ENCODE measurements at places on chromosomes 2 and 18.

DNA sequence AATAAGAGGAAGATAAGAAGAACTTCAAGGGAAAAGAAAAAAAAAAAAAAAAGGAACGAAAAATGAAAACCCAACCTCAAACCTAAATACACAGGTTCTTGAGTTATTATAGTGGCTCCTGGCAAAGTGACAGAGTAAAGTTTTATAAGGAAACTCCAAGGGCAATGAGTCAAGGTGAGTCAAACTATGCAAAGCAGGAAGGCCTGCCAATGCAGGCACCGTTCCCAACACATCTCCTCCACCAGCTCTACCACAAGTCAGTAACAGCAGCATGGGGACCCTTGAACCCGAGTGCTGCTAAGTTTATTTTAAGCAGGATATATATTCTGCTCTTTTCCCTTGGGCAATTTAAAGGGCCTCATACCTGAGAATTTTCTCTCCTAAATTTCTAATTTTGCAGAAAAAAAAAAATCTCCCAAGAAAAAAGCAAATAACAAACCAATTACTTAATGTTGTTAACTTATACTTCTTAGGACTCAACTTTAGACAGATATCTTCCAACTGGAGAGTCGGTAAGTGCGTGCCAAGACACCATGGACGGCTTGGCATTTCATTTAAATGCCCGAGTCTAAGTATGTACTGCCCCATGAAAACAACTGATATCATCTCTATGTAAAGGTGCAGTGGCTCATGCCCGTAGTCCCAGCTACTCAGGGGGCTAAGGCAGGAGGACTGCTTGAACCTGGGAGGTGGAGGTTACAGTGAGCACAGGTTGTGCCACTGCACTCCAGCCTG is 75.7 kb upstream of the TFCP2L1 start:
- DNase-seq: no peak

- DNase-seq: no peak
These were observed 28.1 kb downstream of the RHOB start for GRCh38 chr2:20474757-20475566.

DNA sequence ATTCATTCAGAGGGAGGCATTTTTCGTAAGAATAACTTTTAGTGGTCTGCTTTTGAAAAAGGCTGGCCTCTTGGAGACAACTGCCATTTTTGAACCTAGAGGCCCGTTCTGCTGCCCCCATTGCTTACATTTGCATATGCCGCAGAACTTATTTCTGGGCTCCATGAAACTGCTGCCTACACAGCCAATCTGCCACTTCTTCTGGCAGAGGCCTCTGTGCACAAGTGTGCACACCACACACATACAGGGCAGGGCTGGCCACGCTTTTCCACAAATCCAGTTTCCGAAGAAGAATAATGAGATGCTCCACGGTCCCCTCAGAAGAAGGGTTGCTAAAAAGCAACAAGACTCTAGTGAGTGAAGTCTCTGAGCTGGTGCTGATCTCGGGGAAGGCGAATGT is 56.2 kb downstream of the TMEM200C start:
- no peak for DNase-seq

DNA sequence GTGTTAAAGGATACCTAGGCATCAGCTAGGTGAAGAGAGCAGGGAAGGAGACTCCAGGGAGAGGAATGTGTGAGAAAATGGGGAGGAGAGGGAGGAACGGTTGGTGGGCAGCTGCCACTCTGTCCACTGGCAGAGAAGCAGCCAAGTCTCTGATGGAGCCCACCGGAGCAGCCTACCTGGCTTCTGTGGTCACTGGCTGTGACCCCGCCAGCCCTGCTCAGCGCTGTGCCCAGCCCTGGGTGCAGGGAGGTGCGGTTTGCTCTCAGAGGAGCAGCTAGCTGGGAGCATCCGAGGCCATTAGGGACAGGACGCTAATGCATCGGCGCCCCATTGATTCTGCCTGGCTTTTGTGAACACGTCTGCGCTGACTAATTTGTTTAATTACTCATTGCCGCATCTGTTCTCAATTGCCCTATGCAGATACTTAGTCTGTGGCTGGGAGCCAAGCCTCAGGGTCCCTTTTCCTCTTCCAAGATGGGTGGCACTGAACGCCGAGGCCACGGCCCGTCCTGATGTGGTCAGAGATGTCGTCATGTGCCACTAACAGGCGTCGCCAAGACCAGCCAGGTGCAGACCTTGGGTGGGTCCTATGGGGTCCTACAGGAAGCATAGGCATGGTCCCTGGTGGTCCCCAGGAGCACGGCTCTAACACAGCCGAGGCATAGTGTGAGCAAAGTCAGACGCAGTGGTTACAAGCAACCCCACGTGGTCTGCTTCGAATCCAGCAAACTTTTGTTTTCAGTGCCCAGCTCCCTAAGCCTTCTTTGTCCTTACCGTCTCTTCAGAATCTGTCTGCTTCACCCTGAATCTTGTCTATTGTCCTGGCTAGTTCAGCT is 82.0 kb downstream of the RRM2 start:
- no peak for DNase-seq

DNA sequence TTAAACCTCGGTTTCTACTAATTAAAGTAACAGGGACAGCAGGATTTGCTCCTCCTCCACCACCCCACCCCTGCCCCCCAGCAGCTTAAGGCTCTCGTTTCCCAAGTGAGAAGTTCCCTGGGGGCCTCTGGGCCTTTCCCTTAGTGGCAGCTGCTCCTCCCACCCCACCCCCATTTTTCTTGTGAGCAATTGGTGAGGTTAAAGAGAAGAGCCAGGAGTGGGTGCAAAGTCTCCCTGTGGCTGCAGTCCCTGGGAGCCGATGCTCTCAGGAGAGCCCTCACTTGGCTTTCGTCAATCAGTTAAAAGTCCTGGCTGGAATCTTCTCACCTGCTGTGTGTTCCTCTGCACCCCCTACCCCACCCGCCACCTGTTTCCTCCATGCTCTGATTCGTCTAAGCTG is 48.7 kb upstream of the AGAP1 start:
- no peak for DNase-seq

DNA sequence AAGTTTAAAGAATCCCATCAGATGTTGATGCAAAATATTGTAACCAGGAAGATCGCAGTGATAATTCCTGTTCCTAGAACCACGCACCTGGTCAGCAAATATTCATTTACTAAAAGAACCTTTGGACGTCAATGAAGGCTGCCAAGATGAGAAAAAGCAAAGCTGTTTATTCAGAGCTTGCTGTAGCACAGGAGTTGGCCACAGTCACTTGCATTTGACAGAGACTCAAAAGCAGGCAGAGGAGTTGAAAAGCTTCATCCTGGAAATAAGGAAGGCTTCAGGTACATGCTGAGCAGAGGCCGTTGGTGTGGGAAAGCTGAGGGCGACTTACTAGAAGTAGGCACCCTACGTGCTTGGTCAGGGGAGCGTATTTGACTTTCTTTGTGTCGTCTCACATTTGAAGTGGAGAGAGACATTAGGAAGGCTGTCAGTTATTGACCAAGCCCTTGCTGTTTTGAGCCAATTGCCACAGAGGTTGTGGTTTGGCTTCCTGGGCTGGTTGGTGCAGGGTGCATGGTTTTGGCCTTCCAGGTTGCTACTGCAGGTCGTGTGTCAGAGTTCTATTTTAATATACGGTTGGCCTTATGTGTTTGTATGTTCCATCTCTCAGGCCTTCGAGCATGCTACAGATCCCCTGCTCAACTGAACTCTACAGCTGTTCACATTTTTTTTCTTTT is 289.6 kb downstream of the METTL4 start:
- no peak for DNase-seq

- no peak for DNase-seq
These were observed 1292.0 kb upstream of the CHAC2 start for GRCh38 chr2:52475590-52475989.

GRCh38 chr2:187581125-187581896 is 27.1 kb upstream of the TFPI start:
- no peak for DNase-seq

DNA sequence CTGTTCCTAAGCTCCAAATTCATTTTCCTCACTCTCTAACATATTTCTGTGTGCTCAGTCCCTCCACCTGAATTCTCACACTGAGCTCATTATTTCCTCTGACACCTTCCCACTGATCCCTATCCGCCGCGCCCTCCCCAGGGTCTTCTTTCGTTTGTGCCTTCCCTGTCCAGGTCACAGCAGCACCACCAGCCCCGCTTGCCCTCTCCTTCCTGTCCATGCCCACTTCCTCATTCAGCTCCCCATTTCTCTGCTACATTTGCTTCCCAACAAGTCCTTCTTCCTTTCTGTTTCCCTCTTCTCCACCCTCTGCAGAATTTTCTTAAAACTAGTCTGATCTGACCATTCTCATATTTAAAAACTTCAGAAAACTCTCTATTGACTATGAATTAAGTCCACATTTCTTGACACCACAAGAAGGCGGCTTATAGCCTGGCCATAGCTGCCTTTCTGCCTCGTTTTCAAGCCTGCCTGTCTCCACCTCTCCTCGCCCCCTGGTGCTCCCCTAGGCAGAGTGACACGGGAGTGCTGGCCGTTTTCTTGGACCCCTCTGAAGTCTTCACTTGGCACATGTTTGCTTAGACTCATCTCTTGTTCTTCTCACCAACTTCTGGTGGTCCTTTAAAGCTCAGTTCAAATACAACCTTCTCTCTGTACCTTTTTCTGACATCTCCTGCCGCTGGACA is 138.7 kb upstream of the BOD1L2 start:
- no peak for DNase-seq

DNA sequence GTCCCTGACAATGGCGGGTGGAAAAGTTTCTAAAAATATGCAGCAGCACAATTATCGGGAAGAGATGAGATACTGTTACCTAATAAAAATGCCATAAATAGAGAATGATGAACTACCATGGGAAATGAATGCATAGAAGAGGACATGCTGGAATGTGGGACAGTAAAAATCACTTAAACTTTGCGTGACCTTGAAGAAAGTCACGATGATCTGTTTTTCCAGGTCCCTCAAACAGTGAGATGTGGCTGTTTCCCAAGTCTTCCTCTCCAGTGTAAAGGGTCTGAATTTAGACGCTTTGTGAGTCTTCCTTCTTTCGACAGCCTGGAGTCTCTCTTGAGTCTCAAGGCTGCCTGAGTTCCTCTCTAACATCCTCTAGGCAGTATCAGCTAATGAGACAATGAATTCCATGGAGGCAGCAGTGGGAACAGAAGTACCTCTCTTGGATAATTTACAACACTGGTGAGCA is 1.4 kb downstream of the CLUL1 start:
- no peak for DNase-seq

DNA sequence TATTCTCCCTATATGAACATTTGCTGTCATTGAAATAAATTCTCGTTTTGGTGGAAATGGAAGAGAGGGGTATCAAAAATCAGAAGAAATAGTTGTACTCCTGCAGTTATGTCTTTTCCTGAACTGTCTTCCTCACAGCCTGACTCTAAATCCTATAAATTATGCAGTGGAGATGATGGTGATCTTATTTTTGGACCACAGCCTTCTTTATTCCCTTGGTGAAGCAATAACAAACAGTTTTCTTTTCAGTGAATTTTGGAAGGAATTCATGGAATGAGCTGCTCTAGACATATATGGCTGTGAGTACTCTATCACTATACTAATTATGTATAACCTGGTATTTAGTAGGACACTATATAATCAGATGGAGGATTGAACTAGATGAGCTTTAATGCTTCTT is 1.7 kb upstream of the SLC25A12 start:
- DNase-seq: no peak

DNA sequence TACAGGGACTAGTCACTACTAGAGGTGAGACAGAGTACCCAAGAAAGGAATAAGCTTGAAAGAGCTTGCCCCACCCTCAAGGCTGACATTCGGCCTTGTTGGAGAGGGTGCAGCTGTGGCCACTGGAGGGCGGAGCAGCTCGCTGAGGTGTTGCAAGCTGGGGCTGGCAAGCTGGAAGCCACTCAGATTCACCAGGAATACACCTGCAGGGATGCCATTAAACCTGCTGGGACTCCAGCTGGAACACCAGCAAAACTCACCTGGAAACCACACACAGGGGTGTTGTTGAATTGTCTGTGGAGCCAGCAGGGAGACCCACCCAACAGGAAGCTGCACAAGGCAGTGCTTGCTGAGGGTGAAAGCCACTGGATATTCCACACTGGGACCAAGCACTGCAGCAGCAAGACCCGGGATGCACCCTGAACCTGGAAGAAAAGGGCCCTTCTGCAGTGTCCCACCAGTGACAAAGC is 26.1 kb downstream of the KCTD18 start:
- DNase-seq: no peak

DNA sequence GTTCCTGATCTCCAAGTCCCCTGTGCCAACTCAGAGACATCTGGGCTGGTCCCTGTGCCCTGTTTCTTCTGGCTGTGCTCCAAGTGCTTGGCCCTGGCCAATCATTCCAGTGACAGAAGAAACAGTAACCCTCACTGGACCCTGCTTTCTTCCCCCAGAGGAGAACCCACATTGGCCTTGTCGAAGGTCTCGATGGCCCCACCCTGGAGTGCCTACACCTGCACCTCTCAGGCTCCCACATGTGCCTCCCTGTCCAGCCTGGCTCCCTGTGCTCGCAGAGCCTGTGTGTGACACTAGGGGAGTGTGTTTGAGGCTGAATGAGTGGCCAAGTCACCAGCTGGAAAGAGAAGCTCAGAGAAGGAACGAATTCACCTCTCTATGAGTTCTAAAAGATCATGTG is 5.9 kb upstream of the MAL start:
- no peak for DNase-seq

- no peak for DNase-seq
These were observed 6.9 kb downstream of the ALLC start for GRCh38 chr2:3664925-3665324.

DNA sequence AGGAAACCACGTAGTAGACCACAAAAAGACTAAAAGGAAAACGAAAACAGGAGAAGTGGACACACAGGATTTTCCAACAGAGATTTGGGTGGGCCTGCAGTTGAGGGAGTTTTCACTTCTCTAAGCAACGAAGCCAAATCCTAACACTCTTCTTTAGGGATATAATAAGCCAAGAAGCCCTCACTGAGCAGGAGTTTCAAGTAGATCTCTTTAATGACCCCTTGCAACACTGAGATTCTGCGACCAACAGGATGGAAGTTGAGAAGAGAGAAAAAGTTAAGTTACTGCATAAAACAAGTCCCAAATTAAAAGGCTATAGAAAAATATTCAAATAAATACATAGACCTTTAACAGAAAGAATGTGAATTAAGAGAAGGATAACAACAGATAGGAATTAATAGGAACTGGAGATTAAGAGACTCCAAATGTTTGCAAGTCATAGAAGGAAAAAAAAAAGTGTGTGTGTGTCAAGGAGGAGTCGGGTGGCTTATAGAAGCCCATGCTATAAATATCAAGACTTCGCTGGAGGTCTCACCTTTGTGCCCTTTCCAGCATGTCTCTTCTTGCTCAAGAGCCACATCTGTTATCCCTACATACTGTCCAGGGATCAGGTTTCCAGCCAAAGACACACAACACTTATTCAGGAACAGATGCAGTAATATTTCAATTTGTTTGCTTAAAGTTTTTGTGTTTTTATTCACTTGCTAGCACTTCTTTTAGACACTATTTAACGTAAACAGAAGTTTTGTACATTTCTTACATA is 69.4 kb upstream of the ARHGAP28 start:
- no peak for DNase-seq

- DNase-seq: no peak
These were observed 70.6 kb downstream of the CCDC178 start for GRCh38 chr18:33369711-33370449.

DNA sequence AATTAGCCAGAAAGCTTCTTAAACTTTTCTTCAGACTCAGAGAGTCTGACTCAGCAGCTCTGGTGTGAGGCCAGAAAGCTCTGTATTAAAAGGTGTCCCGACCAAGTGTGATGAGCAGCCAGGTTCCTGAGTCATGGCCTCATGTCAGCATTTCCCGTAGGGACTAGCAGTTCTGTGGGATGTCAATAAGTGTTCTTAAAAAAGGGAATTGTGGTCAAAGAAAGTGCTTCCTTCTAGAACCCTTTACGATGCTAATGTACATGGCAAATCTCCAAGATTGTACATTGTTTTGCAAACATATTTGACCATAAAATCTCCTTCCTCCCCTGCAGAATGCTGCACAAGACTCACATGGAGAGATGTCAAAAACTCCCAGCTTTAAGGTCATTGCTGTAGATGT is 80.1 kb downstream of the PLA2R1 start:
- DNase-seq: no peak
